ENCODE measurements at places on chromosomes 6 and 20.

DNA sequence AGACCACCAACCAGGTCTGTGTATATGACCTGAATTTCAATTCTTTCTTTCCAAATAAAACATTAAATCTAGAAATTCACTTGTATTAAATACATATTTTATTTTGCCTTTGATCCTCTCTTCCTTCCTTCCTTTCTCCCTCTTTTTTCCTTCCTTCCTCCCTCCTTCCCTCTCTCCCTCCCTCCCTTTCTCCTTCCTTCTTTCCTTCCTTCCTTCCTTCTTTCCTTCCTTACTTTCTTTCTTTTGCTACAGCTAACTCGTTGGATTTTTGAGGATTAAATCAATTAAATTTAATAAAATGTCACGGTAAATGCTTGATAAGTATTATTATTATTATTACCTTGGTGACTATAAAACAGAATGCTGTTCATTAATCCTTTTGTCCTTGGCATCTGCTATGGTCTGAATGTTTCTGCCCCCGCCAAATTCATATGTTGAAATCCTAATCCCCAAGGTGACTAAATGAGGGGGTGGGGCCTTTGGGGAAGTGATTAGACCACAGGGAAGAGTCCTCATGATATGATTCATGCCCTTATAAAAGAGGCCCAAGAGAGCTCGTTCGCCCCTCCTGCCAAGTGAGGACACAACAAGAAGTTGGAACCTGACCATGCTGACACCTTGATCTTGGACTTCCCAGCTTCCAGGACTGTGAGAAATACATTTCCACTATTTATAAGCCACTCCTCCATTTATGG lies 67.6 kb upstream of the BTBD3 start:
- peak; percentile 38 for DNase-seq

- no peak for DNase-seq
Observed at GRCh38 chr6:14622085-14622484, 504.5 kb downstream of the CD83 start.

GRCh38 chr20:25490656-25491445 lies 83.4 kb downstream of the GINS1 start:
- no peak for DNase-seq

DNA sequence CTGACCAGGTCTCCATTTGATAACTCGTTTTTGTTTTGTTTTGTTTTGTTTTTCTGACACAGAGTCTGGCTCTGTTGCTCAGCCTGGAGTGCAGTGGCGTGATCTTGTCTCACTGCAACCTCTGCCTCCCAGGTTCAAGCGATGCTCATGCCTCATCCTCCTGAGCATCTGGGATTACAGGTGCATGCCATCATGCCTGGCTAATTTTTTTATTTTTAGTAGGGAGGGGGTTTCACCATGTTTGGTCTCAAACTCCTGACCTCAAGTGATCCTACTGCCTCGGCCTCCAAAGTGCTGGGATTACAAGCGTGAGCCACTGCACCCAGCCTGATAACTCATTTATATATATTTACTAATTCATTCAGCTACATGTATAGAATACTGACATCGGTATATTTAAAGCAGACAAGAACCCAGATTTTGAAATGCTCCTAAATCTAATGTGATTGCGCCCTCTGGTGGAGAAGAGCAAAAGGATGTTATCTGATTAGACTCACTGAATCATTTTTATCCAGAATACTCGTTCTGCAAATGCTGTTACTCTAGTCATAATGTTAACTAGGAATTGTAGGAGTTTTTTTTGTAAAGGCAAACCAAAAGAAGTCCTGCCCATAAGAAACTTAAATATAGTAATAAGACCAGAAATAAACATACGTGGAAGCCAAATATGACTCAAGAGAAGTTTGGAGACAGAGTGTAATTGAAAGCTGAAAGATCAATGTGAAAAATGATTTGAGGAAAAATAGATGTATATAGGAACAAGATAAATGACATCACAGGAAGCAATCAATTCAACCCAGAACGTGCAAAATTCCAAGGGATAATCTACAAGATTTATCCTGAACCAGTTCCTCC lies 5.3 kb upstream of the COL12A1 start:
- DNase-seq, result peak; percentile 68

DNA sequence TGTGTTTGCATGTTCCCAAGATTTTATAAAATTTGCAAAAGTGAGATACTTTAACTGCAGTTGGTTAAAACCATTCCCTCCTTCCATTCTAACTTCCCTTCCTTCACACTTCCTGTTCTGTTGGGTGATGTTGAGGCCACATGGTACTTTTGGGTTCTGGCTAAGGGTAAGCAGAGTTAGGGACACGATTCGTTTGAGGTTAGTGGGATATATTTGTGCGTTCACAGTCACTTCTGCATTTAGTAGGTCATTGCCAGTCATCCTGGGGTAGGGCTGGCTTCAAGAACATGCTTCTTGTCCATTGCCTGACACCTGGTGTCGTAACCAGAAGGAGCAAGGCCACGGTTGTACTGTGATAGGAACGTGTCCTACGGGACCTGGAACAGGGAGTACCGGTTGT lies 340.1 kb downstream of the ZFAND3 start:
- no peak for DNase-seq

GRCh38 chr20:33811776-33812151 lies 616 bp downstream of the CHMP4B start:
- no peak for DNase-seq

- DNase-seq, result peak; percentile 68
Observed at GRCh38 chr6:125149256-125150144, 4.1 kb upstream of the TPD52L1 start.

- DNase-seq, result no peak
Observed at GRCh38 chr6:169205176-169206160, 48.2 kb downstream of the THBS2 start.

- DNase-seq, result peak; percentile 66
Observed at GRCh38 chr20:17562804-17563305, 7.0 kb upstream of the DSTN start.

DNA sequence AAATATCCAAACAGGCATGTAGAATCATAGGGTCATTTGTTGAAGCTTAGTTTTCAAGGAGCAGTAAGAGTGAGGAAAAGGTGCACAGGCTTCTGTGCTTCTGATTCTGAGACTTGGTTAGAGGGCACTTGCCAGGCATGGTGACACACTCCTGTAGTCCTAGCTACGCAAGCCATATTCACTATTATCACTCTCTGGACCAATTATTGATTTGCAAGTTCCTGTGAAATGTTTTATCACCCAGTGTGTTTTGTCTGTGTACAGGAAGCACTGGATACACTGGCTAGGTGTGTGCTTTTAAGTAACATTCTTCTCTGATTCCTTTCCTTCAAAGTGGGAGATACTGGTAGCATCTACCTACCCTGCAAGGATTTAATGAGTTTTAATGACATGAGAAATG lies 76.3 kb downstream of the JARID2 start:
- no peak for DNase-seq

DNA sequence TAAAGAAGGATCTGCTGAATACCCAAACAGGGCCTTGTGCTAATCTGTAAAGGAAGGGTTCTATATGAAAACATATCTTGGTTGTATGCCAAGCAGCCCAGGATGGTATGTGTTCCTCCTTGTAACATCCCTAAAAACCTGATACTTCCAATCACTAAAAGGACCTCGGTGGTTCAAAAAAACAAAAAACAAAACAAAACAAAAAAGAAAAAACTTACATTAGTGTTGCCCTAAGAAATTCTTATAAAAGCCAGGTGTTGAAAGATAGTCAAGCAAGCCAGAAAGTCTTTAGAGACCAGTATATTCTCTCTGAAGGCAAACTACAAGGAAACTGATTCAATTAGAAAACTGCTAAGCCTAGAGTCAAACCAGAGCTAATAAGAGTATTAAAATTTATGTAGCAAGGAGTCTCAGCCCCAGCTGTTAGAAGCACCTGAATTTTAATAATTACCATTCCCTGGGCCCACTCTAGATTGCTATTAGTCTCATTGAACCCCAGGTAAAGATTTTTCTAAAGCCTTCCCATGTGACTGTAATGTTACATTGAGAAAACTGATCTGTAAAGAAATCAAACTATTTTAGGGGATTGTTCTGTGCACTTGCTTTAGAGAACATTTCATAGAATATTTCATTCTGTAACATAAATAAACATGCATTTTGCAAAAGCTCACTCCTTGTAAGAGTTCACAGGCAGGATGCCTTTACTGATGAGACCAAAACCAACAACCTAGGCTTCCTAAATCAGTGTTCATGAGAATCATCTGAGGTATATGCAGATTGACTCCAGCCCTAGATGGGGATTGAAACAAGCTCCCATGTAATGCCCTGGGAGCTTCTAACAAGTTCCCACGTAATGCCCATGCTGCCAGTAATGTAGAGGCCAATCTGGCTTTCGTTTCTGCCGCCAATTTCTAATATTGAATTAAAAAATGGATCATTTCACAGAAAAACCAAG lies 95.2 kb upstream of the BTN3A2 start:
- no peak for DNase-seq

DNA sequence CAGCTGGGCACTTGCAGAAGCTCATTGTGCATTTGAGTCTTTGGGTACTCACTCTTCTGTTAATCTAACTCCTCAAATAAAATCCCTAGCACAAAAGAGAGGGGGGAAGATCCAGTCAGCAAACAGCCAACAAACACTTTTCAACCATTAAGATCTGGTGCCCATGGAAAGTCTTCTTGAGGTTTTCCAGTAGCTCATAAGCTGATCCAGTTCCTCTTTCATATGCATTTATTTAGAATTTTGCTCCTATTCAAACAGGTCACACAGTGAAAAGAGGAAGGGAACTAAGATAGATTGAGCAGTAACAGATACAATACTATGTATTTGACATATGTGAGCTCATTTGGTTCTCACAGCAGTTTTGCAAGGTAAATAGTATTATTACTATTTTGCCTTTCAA lies 38.6 kb downstream of the HLA-DPB1 start:
- no peak for DNase-seq

GRCh38 chr6:143746202-143747119 lies 68.7 kb downstream of the PHACTR2 start:
- DNase-seq, result no peak

DNA sequence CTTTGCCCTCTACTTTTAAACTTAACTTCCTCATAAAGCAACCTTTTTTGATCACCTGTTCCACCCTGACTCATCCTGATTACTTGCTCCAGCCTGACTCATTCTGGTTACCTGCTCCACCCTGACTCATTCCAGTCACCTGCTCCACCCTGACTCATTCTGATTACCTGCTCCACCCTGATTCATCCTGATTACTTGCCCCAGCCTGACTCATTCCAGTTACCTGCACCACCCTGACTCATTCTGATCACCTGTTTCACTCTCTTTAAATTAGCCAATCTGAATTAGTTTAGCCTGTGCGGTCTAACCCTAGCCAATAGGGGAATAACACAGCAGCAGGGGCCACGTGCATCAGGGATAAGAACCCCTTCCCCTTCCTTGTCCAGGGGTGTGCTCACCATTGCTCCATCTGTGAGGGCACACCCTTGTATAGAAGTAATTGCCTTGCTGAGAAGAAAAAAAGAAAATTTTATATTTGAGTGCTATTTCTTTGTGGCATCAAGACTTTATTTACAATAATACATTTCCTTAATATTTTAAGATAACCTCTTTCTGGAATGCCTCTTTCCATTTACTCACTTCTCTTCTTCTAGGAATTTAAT lies 17.9 kb downstream of the HLA-G start:
- DNase-seq, result peak; percentile 94
